ENCODE measurements at places on chromosomes 13 and 19. TPM values are rescaled to one million over a fixed set of nuclear protein-coding genes. Genes with fewer than 3 reads are reported as not detected.

C19orf85 gene
- not detected for total RNA-seq

CGB3 gene
- not detected for total RNA-seq

STAP2 gene
- total RNA-seq: not detected

LGI4 gene
- total RNA-seq: 0.15 TPM

MAP2K7 gene
- 14.9 TPM for total RNA-seq

NFIX gene
- total RNA-seq: 3.0 TPM

P2RY11 gene
- 7.5 TPM for total RNA-seq

MBD3 gene
- total RNA-seq: 28.2 TPM

ERICH4 gene
- total RNA-seq: not detected

INSL3 gene
- total RNA-seq: 0.31 TPM

CXCL17 gene
- total RNA-seq: 0.08 TPM

CLEC17A gene
- not detected for total RNA-seq

ZIC2 gene
- total RNA-seq: 5.4 TPM

DIRAS1 gene
- 3.2 TPM for total RNA-seq

ZNF723 gene
- total RNA-seq: not detected

YJEFN3 gene
- total RNA-seq: 3.4 TPM

TDRD3 gene
- total RNA-seq: 5.6 TPM

MAB21L1 gene
- total RNA-seq: not detected

DIAPH3 gene
- 6.7 TPM for total RNA-seq

SLC8A2 gene
- 0.37 TPM for total RNA-seq

AKT2 gene
- 203 TPM for total RNA-seq

GDF15 gene
- 15.2 TPM for total RNA-seq

LRRC8E gene
- 5.1 TPM for total RNA-seq

CYP2A7 gene
- not detected for total RNA-seq

SH2D3A gene
- 19.4 TPM for total RNA-seq

CNOT3 gene
- total RNA-seq: 58.7 TPM

SHFL gene
- total RNA-seq: 6.3 TPM

B3GNT3 gene
- total RNA-seq: 3.1 TPM

ODAD3 gene
- total RNA-seq: 1.4 TPM

POLD1 gene
- total RNA-seq: 44.4 TPM

C3 gene
- 60.4 TPM for total RNA-seq

CIC gene
- total RNA-seq: 53.9 TPM

GNA15 gene
- total RNA-seq: 0.04 TPM

LILRA1 gene
- not detected for total RNA-seq

FBN3 gene
- total RNA-seq: not detected

CD79A gene
- total RNA-seq: 0.92 TPM

ZNF426 gene
- 1.2 TPM for total RNA-seq

RFX2 gene
- 8.1 TPM for total RNA-seq

RGL3 gene
- total RNA-seq: 0.98 TPM

WDR87 gene
- not detected for total RNA-seq

HCN2 gene
- 39.5 TPM for total RNA-seq

VSTM1 gene
- total RNA-seq: 0.23 TPM

ZNF132 gene
- total RNA-seq: 0.09 TPM
